Omental fat pad (tissue), 4 donors: ENCODE measurements at places on chromosomes 13 and 19. TPM values are rescaled to one million over a fixed set of nuclear protein-coding genes. Genes with fewer than 3 reads are reported as not detected.

DNA sequence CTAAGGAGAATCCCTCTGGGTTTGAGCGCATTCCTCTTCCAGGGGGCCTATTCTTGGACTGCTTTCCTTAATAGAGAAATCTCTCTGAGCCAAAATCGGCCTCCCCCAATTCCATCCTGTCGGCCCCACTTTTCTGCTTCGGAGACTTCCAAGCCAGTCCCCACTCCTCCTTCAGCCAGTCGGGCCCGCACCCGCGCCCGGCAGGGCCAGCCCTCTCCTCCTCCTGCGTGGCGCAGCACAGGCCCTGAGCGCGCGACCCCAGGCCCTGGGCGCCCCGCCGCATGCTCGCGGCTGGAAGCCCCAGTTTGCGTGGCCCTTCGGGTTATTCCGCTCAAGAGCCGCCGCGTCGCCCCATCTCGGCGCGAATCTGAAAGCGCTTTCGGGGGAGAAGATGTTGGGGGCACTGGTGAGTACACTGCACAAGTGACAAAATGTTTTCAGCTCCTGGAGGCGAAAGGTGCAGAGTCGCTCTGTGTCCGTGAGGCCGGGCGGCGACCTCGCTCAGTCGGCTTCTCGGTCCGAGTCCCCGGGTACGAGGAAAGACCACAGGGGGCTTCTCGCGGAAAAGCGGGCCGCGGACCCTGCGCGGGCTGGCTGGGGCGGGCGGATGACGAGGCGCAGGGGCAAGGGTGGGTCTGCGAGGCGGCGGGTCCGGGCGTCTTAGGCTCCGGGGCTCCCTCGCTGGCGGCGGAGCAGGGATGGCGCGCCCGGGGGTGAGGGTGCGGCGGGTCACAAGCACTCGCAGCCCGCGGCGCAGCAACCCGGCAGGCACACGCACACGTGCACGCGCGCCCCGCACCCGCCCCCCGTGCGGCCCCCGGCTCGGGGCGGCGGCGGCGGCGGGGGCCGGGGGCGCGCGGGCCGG lies at the start of gene IL17D:
Gene IL17D (plus strand): TSS at position 785 of the 865 bp plus-strand sequence. CDS start 303 bp downstream, outside the sequence.
- no peak for DNase-seq

DNA sequence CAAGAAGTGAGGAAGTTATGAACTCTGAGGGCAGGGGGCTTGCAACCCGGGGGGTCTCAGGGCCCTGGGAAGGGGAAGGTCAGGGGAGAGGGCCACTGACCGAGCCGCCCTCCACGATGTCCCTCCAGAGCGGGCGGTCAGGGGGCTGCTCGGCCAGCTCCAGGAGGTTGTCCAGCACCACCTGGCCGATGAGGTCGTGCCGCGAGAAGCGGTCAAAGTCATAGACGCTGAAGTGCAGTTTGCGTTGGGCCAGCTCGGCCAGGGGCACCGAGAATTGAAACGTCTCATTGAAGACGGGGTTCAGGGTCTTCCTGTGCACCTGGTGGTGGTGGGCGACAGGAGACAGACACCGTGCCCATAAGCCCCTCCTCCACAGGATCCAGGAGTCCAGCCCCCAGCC lies 10.5 kb downstream of the SYT3 start:
- DNase-seq: no peak

DNA sequence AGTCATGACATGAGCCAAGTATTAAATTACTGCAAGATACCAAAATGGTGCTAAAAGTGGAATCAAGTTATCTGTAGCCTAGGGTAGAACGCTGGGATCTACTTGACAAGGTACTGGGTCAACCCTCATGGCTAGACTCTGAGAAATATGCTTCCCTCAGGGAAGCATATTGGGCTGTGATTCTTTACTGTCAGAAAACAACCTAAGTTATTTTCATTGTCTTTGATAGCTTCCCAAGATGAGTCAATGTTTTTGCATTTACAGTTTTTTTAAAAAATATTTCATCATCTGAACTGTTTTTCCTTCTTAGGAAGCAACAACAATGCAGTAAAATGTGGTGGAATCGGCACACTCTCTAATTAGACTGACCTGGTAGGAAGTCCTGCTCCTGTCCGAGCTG lies 218.0 kb downstream of the RGCC start:
- DNase-seq: no peak

DNA sequence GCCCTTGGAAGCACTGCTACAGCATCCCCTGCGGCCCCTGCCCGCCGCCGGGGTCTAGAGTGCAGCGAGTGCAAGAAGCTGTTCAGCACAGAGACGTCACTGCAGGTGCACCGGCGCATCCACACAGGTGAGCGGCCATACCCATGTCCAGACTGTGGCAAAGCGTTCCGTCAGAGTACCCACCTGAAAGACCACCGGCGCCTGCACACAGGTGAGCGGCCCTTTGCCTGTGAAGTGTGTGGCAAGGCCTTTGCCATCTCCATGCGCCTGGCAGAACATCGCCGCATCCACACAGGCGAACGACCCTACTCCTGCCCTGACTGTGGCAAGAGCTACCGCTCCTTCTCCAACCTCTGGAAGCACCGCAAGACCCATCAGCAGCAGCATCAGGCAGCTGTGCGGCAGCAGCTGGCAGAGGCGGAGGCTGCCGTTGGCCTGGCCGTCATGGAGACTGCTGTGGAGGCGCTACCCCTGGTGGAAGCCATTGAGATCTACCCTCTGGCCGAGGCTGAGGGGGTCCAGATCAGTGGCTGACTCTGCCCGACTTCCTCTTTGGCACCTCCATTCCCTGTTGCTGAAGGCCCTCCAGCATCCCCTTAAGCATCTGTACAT lies 4.9 kb downstream of the ZNF574 start:
- no peak for DNase-seq

DNA sequence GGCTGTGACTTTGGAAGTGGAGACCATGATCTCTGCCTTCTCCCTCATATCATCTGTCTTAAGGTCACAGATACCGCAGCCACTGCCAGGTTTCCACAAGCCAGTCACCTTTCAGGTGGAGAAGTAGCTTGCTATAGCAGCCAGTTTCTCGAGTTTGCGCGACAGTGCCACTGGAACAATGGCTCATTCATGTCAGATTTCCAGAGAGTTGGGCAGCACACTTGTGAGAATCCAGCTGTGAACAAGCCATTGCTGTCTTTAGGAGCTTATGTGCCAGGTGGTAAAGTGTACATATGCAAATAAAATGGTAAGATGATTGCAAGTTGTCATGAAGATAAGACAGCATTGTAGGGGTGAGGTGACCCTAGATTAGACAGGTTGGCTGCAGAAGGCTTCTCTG lies 22.3 kb downstream of the GARRE1 start:
- DNase-seq: no peak

GRCh38 chr19:3570606-3571011 lies 2.1 kb upstream of the HMG20B start:
- no peak for DNase-seq

- no peak for DNase-seq
These were observed 1411.5 kb downstream of the SLITRK5 start for GRCh38 chr13:89082623-89083022.

DNA sequence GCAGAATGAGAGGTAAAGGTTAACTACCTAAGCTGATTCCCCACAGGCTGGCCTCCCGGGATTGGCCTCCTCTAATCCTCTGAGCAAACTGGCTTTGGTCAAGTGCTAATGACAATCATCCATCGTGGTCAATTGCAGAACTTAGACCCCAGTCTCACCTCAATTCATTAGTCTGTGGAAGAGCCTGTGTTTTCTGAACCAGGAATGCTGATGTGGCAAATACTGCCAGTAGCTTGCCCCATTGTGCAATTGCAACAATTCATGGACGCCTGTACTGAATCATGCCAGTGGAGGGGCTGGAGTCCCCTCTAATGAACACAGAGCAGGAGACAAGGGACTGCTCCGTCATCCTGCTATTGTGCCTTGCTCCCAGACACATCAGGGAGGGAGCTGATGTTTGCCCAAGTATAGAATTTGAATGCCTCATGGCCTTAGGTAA lies 1256.5 kb downstream of the EFNB2 start:
- DNase-seq: no peak

DNA sequence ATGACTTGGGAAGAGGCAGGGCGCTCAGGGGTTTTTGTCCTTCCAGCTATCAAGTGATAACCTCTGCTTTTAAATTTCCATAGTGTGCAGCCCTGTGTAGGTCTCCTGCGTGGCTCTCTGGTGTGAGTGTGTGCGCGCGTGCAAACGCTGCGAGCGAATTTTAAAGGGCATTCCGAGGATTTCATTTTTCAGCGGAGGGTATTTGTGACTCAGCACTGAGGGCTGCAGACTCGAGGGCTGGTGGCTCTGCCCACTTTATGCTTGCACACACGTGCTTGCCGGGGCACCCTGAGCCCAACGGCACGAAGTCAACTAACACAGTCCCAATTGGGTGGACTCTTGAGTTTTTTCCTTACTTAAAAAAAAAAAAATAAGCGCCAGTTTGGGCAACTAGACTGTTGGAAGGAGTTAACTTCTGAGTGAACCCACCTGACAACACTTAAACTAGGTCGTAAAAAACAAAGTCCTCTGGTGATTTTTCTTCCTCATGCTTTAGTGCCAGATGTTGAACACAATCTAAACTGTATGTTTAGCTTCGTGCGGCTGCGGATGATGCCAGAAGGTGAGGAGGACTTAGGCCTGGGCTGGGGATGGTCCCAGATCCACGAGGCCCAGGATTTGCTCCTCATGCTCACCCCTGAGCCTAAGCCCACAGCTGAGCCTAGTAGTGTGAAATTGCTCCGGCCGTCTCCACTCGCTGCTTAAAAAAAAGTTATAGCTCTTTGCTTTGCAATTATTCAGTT lies 2.1 kb downstream of the FGF9 start:
- no peak for DNase-seq

- DNase-seq: no peak
These were observed 14.2 kb downstream of the ZNF331 start for GRCh38 chr19:53552001-53552721.

GRCh38 chr19:46745521-46746280 lies at the start of gene FKRP:
FKRP (plus strand) TSS chr19:46746057; CDS start chr19:46755451, 9,394 bp downstream.
- DNase-seq: no peak

- no peak for DNase-seq
These were observed 531.1 kb downstream of the IRS2 start for GRCh38 chr13:109255141-109255856.

GRCh38 chr19:9847087-9847671 lies 12.1 kb downstream of the PIN1 start:
- DNase-seq: peak; percentile 38

DNA sequence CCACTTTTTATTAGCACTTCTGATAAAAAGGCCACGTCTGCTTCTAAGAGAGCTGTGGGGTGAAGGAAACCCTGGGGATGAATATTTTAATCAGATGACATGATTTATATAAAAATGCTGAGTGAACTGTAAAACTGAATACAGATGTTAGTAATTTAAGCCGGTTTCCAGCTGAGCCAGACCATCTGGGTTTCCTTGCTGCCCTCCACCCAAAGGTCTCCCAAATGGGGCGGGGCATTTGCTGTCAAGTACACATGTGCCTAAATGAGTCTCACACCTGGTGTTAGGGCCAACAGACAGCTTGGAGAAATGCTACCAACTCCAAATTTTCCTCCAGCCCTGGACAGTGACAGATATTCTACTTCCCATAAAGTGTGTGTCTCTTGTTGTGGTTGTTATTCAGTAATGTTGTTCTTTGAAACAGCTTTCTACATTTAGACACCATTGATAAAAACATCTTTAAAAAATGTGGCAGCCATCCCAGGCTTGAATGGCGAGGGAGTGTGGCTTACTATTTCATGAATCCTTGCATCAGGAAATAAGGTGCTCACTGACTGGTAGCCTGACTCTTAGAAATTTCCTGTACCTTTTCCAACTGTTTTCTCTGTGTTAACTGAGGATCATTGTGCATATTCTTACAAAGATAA lies 350.4 kb downstream of the MTUS2 start:
- DNase-seq: no peak

DNA sequence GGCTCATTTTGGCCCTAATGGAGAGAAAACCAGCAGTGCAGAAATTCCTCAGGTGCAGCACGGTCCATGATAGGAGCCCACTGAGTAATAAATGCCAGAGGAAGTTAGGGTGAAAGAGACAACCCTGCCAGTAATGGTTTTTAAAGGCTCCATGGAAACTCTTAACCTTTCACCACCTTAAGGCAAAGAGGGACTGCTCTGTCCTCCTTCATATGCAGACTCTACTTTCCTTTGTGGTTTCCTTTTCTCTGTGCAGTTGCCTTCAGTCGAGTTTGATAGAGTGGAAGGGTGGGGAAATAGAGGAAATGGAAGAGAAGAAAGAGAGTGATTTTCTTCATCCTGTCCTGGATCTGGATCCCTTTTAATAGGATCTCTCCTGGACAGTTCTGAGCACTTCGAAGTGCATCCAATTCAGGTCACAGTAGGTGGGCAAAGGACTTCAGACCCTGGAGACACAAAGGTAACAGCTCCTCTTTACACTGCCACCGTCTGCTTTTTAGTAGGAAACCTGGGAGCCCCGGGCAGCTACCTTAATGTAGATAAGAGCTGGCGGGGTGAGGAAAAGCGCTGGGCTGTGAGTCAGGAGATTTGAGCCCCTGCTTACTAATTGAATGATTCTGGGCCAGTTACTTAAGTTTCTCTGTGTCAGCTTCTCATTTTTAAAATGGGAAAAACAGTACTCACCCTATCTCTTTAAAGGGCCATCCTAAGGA lies 294.8 kb downstream of the KCNRG start:
- DNase-seq: no peak

DNA sequence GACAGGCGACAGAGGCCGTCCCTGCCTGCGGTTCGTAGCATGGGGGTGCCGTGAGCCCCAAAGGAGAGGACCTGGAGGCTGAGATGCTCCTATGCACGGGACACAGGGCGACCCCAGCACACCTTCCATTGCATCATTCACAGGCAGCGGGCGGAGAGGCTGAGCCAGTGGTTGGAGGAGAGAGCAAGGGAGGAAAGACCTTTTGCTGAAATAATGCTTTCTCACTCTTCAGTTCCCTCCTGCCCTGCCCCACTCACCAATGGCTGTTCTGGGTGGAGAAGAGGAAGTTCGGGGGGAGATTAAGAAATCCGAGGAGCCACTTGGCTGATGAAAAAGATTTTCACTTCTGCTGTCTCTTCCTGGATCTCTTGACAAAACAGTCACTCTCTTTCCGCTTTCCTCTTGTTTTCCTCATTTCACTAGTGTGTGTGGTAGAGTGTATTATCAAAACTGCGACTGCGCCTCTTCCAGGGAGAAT lies at the start of gene NLRP12:
Gene NLRP12 (minus strand): TSS at position 181 of the 478 bp plus-strand sequence. CDS start 140 bp downstream, at position 41.
- DNase-seq: no peak

GRCh38 chr19:44072543-44073401 lies 813 bp downstream of the ZNF284 start:
- DNase-seq: no peak

GRCh38 chr19:41587101-41587837 lies 11.3 kb downstream of the CEACAM21 start:
- no peak for DNase-seq

WDR18 gene
- 22.8 TPM for total RNA-seq

IZUMO2 gene
- total RNA-seq: not detected

ATP1A3 gene
- total RNA-seq: not detected

CPB2 gene
- total RNA-seq: not detected

PEX11G gene
- total RNA-seq: 4.6 TPM

TMEM143 gene
- 4.3 TPM for total RNA-seq

ZNF77 gene
- 4.4 TPM for total RNA-seq

CD22 gene
- total RNA-seq: 2.4 TPM

KIR2DL3 gene
- not detected for total RNA-seq
